Activated CD4-positive, alpha-beta T cell treated with anti-CD3 and anti-CD28 coated beads, Interleukin-2, Interleukin-6, amounts not matched to agents 100 ng/mL and 50 ng/mL, durations not matched to agents 16 hours and 8 hours (primary cell): ENCODE measurements at places on chromosomes 7 and 10.

DNA sequence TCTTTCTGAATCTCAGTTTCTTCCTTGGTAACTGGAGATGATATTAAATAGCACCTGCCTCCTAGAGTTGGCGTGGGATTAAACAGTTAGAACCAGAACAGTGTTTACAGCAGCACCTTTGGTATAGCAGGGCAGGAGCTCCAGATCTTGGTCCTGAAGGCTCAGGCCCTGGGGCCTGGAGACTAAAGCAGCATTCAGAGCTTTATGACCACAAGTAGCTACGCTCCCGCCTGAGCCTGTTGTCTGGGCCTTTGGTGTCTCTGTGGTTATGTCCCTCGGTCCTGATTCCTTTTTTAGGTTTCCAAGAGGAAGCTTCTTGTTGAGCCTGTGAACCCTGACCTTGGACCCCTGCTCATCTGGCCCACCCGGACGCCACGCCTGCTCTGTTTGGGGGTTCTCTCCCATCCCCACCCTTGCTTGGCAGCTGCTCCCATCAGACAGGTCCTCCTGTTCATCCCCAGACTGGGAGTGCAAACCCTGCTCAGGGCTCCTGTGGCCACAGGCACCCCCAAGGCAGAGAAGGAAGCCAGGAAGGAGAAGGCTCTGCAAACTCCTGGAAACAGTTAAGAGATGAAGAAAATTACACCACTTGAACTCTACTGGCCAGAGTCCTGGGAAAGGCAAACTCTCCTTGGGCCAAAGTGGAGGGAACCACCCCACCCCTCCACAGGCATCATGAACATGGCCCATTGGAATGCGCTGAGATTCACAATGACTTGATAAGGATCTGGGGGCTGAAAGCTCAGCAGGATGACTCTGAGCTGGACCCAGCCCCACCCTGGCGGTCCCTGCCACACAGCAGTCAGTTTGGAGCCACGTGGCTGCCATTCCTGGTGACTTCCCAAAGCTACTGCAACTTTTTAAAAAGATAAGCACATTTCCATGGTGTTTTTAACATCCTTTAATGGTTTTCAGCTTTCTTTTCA is 50.1 kb upstream of the TMEM72 start:
- no peak for DNase-seq

DNA sequence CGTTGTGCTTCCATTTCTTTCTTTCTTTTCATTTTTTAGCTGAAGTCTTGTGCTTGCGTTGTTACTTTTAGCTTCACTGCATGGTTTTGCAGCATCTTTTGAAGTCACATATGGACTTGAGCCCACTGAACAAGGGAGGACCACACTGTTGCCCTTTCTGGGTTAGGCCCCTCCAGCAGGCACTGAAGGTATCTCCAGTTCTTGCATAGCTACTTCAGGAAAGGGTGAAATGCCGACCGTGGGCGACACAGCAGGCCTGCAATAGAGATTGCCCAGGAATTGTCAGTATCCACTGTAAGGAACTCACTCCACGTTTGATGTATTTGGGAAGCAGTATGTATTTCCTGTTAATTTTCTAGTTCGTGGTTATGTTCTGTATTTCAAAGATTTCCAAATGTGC is 85.1 kb downstream of the WDR37 start:
- DNase-seq = no peak

- no peak for DNase-seq
Observed at GRCh38 chr10:79353000-79353406, 5.7 kb downstream of the PPIF start.

GRCh38 chr7:135905858-135906257 is 71.3 kb downstream of the MTPN start:
- DNase-seq = no peak

- no peak for DNase-seq
Observed at GRCh38 chr7:123343611-123344010, 143.8 kb upstream of the SLC13A1 start.

DNA sequence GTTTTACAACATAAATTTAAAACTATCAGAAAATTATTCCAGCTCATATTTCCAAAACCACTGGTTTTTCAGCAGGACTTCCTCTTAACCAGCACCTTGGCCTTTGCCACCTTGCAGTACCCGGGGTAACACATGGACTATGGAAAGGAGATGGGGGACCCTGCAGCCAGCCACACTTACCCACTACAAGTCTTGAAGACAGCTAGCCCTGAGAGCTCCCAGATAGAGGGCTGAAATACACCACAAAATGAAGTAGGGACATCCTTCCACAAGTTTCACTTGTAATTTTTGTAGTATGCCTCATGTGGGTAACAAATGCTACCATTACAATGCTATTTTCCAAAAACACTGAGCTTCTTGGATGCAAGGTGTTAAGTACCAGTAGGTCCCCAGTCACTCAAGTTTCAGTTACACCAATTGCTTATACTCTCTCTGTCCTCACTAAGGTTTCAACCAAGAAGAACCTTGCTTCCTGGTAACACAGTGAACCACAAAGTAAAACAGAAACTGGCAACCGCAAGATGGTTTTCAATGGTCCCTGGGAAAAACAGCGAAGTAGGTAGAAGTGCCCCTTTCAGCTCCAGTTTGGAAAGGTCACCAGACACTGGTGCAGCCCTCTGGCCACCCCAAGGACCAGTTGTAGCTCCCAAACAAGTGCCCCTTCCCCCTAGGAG is 110.9 kb downstream of the SGMS1 start:
- peak; percentile 81 for DNase-seq

GRCh38 chr10:8420182-8420581 is 365.7 kb downstream of the GATA3 start:
- no peak for DNase-seq

GRCh38 chr7:5077740-5078139 is 32.1 kb downstream of the RBAK start:
- DNase-seq = no peak
